ENCODE measurements at places on chromosomes 5 and 9. TPM values are rescaled to one million over a fixed set of nuclear protein-coding genes. Genes with fewer than 3 reads are reported as not detected.

- no peak overlapping the region for H3K27ac ChIP-seq
- no peaks in the 10 kb centered on the region for H3K27me3 ChIP-seq
- H3K36me3 ChIP-seq: no peaks in the 10 kb centered on the region
- DNase-seq: no peak
Observed at GRCh38 chr5:80919678-80920196, 40.4 kb upstream of the RASGRF2 start.

GRCh38 chr5:81326554-81326953, 25.2 kb downstream of the ZCCHC9 start:
- H3K27me3 ChIP-seq: no peaks in the 10 kb centered on the region
- H3K27ac ChIP-seq: no peak overlapping the region
- no peaks in the 10 kb centered on the region for H3K36me3 ChIP-seq
- no peak for DNase-seq
- no peak overlapping the region for H3K4me3 ChIP-seq

- peak overlapping the region; percentile 78 for H3K27ac ChIP-seq
- peaks cover 11% of the 10 kb centered on the region for H3K27me3 ChIP-seq
- peaks cover 24% of the 10 kb centered on the region for H3K4me1 ChIP-seq
Observed at GRCh38 chr5:31854181-31855133, 215.5 kb downstream of the PDZD2 start.

The FAM151B gene
- polyA plus RNA-seq: 0.60 TPM

GRCh38 chr9:128117613-128118471, 9.7 kb downstream of the PTGES2 start:
- peak; percentile 96 for DNase-seq
- H3K4me3 ChIP-seq: no peak overlapping the region
- H3K36me3 ChIP-seq: peaks cover 47% of the 10 kb centered on the region
- no peak overlapping the region for H3K27ac ChIP-seq
- peaks cover 13% of the 10 kb centered on the region for H3K4me1 ChIP-seq

DNA sequence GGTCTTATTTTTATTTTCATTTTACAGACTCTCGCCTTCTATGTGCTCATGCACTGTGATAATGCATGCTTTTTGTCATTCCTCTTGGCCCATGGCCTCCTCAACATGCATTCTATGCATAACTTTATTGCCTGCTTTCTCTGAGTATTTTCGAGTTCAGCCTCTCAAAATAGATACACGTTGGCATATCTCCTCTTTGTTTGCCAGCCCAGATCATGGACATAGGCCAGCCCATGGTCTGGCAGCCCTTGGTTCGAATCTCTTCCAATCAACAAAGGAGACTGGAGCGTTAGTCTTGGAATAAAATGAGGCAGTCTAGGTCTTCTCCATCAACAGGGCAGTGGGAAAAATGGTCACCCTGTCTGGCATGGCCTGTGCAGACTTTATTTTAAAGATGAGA, 279.5 kb upstream of the ADAMTS16 start:
- H3K4me3 ChIP-seq: no peak overlapping the region
- H3K27ac ChIP-seq: no peak overlapping the region
- DNase-seq: no peak
- no peaks in the 10 kb centered on the region for H3K27me3 ChIP-seq
- H3K36me3 ChIP-seq: no peaks in the 10 kb centered on the region

GRCh38 chr5:147805030-147805454, 22.5 kb upstream of the JAKMIP2 start:
- H3K27ac ChIP-seq: no peak overlapping the region
- H3K4me1 ChIP-seq: no peaks in the 10 kb centered on the region
- H3K4me3 ChIP-seq: no peak overlapping the region
- H3K36me3 ChIP-seq: no peaks in the 10 kb centered on the region
- peak; percentile 44 for DNase-seq
- no peaks in the 10 kb centered on the region for H3K27me3 ChIP-seq

The LRRC70 gene
- polyA plus RNA-seq: 2.9 TPM

DNA sequence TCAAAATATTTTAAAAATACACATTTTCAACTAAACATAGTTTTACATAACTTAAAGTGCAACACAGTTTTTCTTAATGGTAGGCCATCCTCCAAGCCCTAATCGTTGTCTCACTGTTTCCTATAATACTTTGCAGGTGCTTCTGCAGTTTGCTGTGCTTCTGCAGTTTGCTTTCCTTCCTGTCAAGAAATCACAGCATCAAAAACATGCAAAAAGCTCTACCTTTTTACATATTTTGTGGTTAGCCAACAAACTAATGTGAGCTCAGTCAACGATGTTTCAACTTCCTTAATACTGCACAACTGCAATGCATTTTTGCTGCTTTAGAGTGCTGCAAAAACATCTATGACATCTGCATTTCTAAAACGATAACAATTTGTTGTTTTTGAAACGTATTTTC, 25.2 kb downstream of the EMB start:
- H3K27ac ChIP-seq: no peak overlapping the region
- no peaks in the 10 kb centered on the region for H3K27me3 ChIP-seq
- H3K4me1 ChIP-seq: no peaks in the 10 kb centered on the region
- peak; percentile 26 for DNase-seq
